Renal cortex interstitium (tissue), 15 donors: ENCODE measurements at places on chromosomes 4 and X. TPM values are rescaled to one million over a fixed set of nuclear protein-coding genes. Genes with fewer than 3 reads are reported as not detected.
A peak's percentile ranks its signal among the peaks of the same experiment; 100 is the strongest.

DNA sequence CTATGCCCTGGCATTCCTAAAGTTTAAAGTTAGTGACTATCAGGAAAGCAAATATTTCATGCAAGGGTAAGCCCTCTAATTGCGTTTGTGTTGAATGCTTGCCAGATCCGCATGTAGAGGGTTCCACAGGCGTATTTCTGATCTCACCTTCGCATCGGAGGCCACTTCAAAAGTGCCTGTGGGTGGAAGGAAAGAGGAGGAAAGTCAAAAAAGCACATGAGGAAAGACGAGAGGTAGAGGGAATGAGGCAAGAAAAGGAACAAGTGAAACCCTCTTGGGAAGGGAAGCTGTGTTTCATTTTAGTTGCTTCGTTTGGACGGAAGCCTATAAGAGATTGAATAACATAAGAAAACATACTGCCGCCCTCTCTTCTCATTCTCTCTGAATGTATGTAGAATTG lies 628.8 kb downstream of the SPRY1 start:
- no peak for DNase-seq

GRCh38 chr4:26751838-26752237 lies 108.8 kb upstream of the STIM2 start:
- DNase-seq, result no peak

DNA sequence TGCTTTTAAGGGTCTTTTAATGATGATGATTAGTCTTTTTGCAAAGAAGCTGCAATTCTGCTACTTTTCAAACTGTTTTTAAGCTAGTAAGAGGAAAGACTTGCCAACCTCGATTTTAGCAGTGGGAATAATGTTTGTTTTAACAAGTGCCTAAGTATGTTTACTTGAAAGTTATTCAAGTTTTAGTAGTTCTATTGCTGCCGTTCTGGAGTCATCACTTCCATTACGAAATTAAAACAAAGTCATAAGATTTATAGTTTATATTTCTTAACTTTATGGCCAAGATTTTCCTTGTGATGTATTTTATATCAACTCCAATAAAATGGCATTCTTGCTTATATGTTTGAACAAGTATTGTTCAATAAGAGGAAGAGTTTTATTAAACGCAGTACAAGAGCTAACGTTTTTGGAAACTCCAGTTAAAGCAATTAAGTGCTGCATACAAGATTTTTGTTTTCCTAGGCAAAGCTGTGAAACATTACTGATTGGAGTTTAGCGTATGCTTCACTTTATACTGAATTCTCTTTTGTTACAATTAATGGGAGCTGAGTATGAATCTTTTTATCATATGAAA lies 211.3 kb downstream of the TENM3 start:
- no peak for DNase-seq

- DNase-seq, result no peak
Measured at GRCh38 chrX:122625239-122625638, 558.8 kb upstream of the GRIA3 start.

- DNase-seq, result no peak
Measured at GRCh38 chr4:183469936-183470335, 25.5 kb downstream of the CDKN2AIP start.

GRCh38 chrX:19807414-19807813 lies 80.0 kb downstream of the SH3KBP1 start:
- no peak for DNase-seq

DNA sequence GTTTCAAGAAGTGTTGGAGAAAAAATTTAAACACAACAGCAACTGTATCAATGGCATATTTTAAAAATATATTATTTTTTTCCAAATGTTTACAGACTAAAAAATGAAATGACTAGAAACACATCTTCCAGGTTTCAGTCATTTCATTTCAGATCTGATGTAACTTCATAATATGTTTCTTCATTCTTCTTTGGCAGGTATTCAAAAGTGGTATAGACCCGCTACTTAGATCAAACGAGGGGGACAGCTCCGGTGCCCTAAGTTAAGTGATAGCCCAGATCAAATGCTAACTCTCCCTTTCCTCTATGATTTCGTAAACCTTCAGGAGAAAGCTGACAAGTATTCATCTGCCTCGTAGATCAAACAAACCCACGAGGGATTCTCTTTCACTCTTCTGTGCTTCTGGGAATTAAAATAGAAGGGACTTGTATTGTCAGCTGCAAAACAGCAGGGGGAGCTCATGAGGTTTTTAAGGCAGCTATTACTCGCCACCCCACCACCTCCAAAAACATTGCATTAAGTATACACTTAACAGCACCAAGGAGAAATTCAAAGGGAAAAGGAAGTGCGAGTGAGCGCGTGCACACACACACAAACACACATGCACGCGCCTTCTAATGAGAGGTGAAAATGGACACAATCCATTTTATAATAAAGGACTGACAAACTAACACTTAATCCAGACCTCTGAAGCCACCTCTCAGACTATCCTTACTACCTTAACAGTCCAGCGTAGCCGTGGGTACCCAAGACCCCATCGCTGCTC lies 21.4 kb downstream of the HELT start:
- DNase-seq, result no peak

- DNase-seq, result no peak
Measured at GRCh38 chr4:33537527-33537926, 2706.8 kb downstream of the ARAP2 start.

DNA sequence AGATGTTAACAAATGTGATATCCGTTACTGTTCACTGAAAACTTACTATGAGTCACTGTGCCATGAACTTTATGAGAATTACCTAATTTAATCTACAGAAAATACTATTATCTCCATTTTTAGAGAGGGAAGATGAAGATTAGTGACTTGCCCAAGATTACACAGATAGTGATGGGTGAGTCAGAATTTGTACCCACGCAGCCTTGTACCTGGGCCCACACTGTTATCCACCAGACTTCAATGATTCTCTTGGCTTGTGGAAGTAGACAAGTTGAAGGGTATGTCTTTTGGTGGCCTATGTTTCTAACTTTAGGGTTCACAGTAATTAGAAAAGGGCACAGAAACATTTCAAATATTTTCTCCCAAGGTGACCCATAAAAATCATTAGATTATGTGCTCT lies 472.5 kb upstream of the NR3C2 start:
- DNase-seq, result no peak

- no peak for DNase-seq
Measured at GRCh38 chr4:25029479-25030276, 1.1 kb downstream of the LGI2 start.

DNA sequence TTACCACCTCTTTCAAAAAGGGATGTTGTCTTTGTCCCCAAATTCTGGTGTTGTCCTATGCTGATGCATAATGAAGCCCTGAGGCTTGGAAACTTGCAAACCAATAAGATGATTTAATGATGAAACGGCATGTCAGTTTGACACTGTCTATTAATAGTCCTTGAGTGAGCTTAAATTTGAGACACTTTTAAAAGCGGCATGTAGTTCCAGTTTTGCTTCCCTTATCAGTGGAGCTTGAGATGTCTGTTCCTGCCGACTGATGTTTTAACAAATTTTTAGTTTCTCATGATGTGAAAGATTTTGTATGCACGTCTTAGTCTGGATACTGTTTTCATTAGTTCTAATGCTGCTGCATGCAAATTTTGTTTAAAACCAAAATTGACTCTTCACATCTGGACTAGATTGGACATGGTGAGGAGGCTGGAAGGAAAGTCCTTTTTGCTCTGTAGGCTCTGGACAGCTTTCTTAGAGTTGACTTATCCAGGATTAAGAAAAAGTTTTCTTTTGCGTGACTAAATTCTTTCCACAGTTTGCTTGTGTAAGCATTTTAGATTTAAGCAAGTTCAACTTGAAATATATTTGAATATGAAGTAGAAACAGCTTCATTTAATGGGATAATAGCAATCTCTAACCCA lies 11.7 kb downstream of the C1GALT1C1 start:
- no peak for DNase-seq

DNA sequence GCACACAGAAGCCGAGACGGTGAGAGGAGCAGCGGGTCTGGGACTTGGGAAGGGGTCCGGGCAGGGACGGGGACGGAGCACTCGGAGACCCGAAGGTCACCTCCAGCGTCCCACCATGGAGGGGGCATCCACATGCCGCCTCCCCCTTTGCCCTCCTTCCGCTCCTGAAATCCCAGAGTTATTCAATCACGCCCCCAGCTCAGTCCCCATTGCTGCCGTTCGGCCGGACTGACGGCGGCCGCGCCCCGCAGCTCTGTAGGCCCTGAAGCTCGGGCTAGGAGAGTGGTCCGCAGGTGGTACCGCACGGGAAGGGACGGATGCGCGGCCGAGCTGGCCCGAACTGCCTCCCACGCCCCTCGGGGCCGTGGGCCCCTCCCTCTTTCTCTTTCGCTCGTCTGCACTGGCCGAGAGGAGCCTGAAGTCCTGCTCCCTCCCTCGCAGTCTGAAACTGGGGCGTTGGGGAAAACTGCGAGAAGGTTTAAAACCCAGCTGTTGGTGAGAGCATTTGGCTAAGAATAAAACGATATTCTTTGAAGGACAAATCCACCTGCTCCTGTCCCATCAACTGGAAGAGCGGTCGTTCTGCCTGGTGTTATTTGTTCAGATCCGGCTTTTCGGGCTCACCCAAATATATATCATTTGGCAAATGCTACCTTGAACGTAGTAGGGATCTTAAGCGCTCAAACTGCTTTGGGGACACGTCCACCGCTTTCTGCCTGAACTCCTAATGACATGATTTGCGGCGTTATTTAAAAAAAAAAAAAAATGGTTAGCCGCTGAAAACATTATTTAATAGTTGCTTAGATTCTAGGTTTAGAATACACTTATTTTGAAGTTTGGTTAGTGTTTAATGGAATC lies 719 bp downstream of the USO1 start:
- DNase-seq, result peak; percentile 75

DNA sequence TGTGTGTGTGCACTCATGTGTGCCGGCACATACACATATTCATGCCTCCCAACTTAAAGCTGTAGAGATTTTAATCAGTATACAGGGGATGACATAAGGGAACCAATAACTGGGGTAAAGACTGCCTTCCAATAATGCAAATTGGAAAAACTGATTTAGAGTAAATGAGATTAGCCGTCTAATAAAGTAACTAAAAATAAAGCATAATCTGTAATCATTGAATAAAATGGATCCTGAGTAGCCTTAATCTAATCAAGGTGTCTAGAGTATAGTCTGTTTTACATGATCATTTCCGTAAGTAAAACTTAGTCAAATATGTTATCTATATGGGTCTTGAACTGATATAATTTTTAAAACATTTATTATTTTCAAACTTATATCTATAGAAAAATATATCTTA lies 925.8 kb downstream of the FSTL5 start:
- no peak for DNase-seq

DNA sequence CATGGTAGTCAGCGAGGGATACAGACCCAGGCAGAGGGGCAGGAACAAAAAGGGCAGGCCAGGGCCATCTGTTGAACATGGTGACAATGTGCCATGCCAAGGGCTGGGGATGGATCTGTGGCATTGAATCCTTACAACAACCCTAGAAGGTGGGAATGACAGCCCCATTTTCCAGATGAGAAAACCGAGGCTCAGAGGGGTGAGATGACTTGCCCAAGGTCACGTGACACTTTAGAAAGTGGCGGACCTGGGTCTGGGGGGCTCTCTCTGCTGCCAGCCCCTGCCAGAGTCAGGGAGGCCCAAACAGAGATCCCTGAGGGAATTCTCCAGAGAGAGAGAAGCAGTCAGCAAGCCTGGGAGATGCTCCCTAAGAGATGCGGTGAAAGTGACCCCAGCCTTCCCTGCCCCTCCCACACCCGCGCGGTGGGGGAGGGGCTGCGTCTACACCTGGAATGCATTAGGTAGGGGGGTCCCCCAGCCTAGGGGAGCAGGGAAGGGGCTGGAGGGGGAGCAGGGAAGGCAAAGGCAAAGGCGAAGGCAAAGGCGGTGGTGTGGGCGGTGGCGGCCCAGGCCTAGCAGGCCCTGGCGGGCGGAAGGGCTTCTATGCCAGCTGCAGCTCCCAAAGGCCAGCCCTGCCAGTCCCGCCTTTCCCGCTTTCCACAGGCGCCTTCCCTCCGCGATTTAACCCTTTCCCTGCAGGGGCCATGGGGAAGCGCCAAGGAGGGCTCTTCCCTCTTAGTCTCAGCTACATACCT lies 13.0 kb downstream of the FGD1 start:
- DNase-seq, result no peak

DNA sequence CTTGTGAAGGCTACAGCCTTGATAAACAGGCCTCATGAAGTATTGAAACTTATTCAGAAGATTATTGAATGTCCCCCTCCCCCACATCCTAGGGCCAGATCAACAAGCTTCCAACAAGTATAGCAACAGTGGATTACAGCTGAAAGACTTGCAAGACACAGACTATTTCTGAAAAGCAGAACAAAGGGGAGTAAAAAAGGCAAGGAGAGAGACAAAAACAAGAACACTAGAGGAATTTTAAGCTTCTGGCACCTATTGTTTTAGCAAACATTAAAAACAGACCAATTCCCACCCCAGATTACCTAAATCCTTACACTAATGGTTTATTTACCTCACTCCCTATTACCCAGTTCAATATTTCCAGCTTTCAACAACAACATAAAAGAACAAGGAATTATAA lies 446.3 kb upstream of the FSTL5 start:
- DNase-seq, result no peak

DNA sequence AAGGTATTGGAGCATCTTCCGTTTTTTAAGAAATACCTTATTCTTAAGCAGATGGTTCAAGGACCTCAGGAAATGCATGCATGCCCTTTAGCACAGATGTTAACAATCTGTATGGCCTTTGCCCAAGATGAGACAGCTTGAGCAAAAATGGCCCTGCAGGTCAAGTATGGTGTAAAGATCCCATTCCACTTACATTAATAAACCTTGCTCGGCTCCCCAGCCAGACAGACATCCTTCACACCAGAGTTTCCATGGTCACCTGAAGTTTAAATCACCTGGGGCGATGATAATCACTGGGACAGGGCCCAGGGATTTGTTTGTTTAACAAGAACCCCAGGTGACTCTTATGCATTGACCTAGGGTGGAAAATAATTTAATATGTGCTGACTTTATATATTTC lies 287.0 kb upstream of the NOCT start:
- DNase-seq, result no peak

DNA sequence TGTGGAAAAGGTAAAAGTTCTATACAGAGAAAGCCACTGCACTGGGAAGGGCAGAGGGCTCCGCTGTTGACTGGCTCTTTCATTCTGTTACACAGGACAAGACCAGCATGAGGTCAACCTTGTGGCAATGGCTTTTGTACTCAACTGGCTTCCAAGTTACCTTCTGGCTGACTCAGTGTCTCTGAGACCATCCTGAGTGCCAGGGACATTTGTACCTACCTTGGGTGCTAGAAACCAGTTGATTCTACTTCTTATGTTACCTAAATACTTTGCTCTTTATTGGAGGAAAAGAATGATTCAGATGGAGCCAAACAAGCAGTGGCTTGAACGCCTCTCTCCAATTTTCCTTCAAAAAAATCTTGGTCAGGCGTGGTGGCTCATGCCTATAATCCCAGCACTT lies 123.2 kb downstream of the RBM47 start:
- DNase-seq, result no peak

The BMP3 gene
- 12.1 TPM for polyA plus RNA-seq

The REPS2 gene
- polyA plus RNA-seq, result 17.9 TPM

The RTL5 gene
- polyA plus RNA-seq, result 21.4 TPM

The GALNTL6 gene
- 1.0 TPM for polyA plus RNA-seq

The ODAM gene
- polyA plus RNA-seq, result 1.8 TPM

The HAND2 gene
- not detected for polyA plus RNA-seq

The FAM193A gene
- 29.2 TPM for polyA plus RNA-seq

The ZNF718 gene
- polyA plus RNA-seq, result 21.0 TPM

The PF4V1 gene
- polyA plus RNA-seq, result not detected

The RBM10 gene
- polyA plus RNA-seq, result 58.7 TPM

The TAF1 gene
- polyA plus RNA-seq, result 43.0 TPM
